ENCODE measurements at places on chromosomes 3 and 15. TPM values are rescaled to one million over a fixed set of nuclear protein-coding genes. Genes with fewer than 3 reads are reported as not detected.

The ROBO2 gene
- 4.4 TPM for total RNA-seq

The ICE2 gene
- total RNA-seq: 24.9 TPM

The NANOGP8 gene
- 9.4 TPM for total RNA-seq

The ZNF80 gene
- not detected for total RNA-seq

The CHRD gene
- total RNA-seq: 29.7 TPM

The SLC28A1 gene
- not detected for total RNA-seq

The ANKRD63 gene
- total RNA-seq: not detected

The SPG21 gene
- 88.5 TPM for total RNA-seq

The SPATA12 gene
- not detected for total RNA-seq

The DAZL gene
- total RNA-seq: not detected

The AGTR1 gene
- 32.8 TPM for total RNA-seq

The GRIP2 gene
- 1.5 TPM for total RNA-seq

The MASP1 gene
- total RNA-seq: 6.6 TPM

The ADGRG7 gene
- not detected for total RNA-seq

The RYR3 gene
- total RNA-seq: 7.0 TPM

The BNIP2 gene
- 182 TPM for total RNA-seq

The LINGO1 gene
- 1.5 TPM for total RNA-seq

The UMPS gene
- 11.0 TPM for total RNA-seq

The HYAL3 gene
- 2.3 TPM for total RNA-seq

The MRPL46 gene
- total RNA-seq: 30.2 TPM

The HTR3E gene
- total RNA-seq: not detected

The TNFAIP8L3 gene
- total RNA-seq: 3.7 TPM

The EAF1 gene
- total RNA-seq: 18.8 TPM

The MYL3 gene
- 17.1 TPM for total RNA-seq

The SLC51A gene
- not detected for total RNA-seq

The PP2D1 gene
- total RNA-seq: not detected

The SLC28A2 gene
- total RNA-seq: not detected

The EXD1 gene
- total RNA-seq: not detected

The PRSS50 gene
- total RNA-seq: 0.42 TPM

The IMPG2 gene
- 0.20 TPM for total RNA-seq

The PFN2 gene
- total RNA-seq: 54.8 TPM

The CACNA1D gene
- 5.7 TPM for total RNA-seq

The CADPS gene
- not detected for total RNA-seq

The EOMES gene
- total RNA-seq: 0.60 TPM

The PTX3 gene
- total RNA-seq: 9.0 TPM

The CADM2 gene
- total RNA-seq: 51.8 TPM

The THRB gene
- total RNA-seq: 10.3 TPM

The ATP10A gene
- 36.0 TPM for total RNA-seq

The OR4F15 gene
- total RNA-seq: not detected

The A4GNT gene
- total RNA-seq: not detected

The SKOR1 gene
- total RNA-seq: 0.42 TPM

The AEN gene
- total RNA-seq: 11.8 TPM

The CSTA gene
- total RNA-seq: 1.1 TPM

The DNAH1 gene
- 12.0 TPM for total RNA-seq

The SYNPR gene
- total RNA-seq: not detected
